ENCODE measurements at places on chromosomes 2 and 18.

DNA sequence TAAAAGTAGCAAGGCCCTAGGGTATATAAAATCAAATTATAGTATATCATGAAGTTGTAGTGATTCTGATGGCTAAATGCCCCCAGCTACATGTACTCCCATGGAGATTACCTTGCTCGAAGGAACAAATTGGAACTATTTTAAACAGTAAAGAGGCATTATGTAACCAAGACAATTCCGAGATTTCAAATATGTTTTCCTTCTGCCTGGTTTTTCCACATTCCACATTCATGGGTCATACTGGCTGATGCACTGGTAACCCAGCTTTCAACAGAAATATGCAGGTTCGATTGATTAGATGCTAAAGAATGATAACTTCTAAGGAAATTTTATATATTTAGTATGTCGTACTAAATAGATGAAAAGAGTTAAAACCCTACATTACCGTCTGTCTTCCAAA lies 62.3 kb upstream of the MGAT4A start:
- DNase-seq, result no peak

DNA sequence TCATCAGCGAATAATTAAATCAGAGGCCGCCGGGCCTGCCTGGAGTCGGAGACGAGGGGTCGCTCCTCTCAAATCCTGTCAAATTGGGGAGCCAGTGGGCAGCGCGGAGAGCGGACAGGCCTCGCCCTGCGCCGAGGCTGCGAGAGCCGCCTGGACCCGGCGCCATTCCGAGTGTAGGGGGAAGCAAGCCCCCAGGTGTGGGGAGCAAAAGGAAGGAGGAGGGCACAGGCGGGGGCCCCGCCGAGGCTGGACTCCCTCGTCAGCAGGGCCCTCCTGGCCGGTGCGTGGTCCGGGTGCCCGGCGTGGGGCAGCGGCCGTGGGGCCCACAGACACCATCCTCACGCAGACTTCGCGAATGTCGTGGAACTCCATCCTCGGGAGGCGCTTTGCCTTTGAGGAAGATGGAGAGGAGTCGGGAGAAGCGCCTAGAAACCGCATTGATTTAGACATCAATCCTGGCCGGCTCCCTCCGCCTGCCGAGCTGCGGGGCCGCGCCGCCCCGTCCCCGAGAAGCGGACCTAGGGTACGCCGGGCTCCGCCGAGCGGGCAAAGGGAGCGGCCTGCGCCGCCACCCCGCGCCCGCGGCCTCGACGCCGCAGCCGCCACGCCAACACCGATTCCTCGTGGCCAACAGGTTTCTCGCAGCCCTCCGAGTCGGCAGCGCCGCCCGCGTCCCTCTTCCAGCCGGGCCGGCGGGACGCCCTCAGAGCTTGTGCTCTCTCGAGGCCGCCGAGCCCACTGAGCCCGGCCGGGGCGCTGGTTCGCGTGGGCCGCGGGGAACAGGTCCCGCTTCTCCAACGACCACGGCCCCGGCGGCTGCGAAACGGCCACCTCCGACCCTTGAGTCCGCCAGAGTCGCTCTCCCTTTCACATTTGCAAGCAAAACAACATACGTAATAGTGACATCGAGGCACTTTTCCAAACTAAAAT lies 6.7 kb upstream of the ONECUT2 start:
- no peak for DNase-seq

DNA sequence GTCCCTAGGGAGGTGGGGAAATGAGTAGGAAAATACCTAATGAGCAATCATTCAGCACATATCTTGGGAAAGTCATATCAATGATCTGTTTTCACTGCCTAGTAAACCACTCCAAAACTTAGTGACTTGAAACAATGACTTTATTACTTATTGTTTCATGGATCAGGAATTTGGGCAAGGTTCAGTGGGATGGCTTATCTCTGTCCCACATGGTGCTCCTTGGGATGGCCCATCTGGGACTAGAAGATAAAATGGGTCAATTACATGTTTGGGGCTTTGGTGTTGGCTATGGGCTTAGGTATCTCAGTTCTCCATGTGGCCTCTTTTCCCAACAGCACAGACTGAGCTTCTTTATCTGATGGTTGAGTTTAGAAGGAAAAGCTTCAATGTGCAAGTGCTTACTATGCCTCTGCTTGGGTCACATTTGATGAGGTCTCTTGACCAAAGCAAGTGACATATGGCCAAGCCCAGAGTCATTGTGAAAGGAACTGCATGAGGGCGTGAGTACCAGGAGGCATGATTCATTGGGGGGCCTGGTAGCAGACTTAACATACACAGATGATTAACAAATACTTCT lies 218.1 kb upstream of the TNP1 start:
- no peak for DNase-seq

DNA sequence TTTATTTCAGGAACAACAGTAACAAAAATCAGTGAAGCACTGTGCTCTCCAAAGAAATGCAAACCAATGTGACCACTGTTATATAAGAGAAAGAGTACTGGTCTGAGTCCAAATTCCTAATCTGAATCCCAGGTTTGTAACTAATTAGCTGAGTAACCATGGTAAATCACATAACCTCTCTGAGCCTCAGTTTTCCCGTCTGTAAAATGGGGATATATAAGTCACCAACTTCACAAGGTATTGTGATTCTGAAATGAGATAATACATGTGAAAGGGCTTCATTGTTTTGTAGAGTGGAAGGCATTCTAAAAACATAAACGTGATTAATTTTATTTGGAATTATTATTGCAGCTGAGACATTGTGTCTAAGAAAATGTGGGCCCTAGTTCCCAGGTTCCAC lies 91.3 kb upstream of the YPEL5 start:
- no peak for DNase-seq

DNA sequence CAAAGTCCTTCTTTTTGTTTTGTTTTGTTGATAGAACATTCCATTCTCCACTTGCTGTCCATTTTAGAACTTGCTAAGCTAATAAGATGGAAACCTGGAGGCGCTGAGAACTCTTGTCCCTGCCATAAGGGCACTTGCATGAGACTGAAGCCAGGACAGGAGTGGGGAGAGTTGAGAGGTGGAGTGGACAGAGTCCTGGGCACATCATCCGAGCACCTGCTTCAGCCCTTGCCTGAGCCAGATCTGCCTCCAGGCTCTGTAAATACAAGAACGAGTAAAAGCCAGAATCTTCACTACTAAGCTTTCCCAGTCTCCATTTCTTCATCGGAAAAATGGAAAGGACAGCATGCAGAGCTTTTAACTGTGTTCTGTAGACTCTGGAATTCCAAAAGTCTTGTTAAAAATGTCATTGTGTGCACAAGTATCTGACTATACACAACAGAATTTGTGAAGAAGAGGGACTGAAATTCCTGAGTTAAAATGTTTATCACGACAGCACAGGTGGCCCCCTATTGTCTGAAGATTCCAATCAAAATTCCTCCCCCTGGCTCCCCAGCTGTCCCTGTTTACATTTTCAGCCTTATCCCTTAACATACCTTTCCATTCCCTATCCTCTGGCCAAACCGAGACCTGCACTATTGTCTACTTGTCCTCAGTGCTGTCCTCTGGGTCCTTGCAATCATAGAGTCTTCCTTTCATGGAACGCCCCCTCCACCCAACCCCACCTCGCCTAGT lies 498.2 kb upstream of the TNP1 start:
- DNase-seq, result no peak

GRCh38 chr2:132503701-132504100 lies 87.1 kb downstream of the GPR39 start:
- no peak for DNase-seq

GRCh38 chr2:164438490-164439205 lies 182.6 kb downstream of the GRB14 start:
- no peak for DNase-seq

- peak; percentile 54 for DNase-seq
Observed at GRCh38 chr2:119255760-119256581, 32.3 kb downstream of the STEAP3 start.

DNA sequence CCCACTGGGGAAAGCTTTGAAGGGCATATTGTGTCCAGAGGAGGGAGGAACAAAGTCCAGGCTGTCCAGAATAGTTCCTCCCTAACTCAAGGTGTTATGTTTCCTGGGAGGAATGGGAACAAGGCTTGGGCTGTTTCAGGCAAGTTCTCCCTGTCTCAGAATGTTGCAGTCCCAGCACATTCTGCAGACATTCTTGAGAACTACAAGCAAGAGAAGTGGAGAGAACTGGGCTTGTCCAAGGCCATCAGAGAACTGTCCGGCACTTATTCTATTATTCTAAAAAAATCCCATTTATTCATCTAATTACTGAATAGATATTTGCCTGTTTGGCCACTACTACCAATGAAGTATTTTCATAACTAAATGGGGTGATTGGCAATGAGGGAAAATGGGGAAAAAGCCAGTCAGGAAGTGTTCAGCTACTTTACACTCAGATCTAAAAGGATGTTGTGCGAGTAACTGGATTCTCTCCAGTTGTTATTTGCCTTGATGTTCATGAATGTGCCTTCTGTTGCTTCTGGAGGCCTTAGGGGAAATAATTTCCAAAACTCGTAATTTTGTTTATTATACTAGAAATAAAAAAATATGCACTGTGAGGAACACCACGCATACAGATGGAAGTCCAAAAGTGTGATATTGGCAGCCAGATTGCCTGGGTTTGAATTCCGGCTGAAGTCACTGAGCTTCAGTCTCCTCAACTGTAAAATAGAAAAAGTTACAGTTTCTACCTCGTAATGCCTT lies 300.1 kb upstream of the RND3 start:
- no peak for DNase-seq

GRCh38 chr2:226993171-226993570 lies 157.3 kb downstream of the RHBDD1 start:
- DNase-seq, result no peak

DNA sequence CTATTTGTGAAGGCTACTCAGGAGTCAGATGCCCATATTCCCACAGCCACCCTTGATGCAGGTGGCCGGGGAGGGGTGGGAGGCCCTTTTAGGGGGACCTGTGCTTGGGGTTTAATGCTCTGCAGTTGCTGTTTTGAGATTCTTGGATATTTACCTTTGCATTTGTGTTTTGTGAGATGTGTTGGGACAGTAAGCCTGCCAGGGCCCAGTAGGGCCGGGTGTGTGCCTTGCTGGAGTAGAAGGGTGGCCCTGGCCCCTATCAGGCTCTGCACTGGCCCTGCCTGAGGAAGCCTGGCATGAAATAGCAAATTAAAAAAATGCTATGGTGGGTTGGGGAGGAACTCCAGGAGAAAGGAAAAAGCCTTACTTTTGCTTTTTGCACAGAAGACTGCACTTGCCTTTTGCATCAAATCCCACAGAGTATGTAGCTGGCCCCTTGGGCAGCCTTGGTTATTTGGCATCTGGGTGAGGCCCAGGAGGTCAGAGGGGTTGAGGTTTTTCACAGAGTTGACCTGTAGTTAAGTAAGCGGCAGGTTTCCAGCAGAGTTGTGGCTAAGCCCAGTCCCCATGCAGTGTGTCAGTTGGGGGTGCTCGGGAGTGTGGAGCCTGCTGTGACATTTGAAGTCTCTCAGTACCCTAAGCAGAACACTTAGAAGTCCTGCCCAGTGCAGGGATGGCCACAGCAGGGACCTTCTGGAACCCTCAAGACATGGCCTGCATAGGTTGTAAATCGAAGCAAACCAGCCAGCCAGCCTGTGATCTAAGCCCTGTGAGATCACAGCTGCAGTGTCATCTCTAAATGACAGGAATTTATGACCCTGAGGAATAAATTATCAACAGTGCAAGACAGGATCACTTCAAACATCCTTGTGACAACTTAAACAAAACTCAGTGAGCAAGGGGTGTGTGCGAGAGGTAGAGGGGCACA lies 68.8 kb downstream of the SH3RF3 start:
- DNase-seq, result no peak

GRCh38 chr2:195489101-195489500 lies 167.9 kb upstream of the SLC39A10 start:
- no peak for DNase-seq

GRCh38 chr2:28754321-28754720 lies 2.7 kb downstream of the PPP1CB start:
- DNase-seq, result no peak

DNA sequence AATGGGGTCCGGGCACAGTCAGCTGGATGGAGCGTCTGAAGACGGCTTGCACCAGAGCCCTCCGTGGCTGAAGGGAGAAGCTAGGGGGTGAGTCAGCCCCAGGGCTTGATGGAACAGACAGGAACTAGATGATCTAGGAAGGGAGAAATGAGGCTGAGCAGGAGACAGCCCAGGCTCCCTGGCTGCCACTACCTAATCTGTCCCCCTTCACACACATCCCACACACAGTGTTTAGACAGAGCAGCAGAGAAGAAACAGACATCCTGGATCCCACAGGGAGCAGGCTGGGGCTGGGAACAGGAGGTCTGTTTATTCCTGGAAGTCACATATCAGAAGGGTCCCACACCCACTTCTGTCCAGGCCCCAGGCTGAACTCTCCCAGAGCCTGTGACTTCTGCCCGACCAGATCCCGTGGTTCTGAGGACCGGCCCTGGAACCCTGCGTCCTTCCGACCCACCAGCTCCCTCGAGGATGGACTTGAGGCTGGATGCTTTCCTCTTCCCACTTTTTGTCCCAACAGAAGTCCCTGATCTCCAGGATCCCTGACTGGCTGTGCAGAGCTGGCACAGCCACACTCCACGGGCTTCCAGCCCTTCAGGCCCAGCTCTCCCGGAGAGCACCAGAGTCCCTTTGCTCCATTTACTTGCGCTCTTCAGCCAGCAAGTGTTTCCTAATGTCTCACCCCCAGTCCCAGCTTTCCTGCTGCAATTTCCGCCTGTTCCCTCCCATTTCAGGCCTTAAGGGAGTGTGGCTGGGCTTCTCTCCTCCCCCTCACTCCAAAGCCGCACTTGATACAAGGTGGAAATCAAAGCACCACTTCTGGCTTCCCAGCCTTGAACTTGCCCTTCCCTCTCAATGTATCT lies 1.5 kb upstream of the GPBAR1 start:
- DNase-seq, result no peak

GRCh38 chr2:236359426-236360045 lies 95.3 kb upstream of the ASB18 start:
- no peak for DNase-seq

GRCh38 chr2:61585383-61585782 lies 47.2 kb upstream of the XPO1 start:
- no peak for DNase-seq

DNA sequence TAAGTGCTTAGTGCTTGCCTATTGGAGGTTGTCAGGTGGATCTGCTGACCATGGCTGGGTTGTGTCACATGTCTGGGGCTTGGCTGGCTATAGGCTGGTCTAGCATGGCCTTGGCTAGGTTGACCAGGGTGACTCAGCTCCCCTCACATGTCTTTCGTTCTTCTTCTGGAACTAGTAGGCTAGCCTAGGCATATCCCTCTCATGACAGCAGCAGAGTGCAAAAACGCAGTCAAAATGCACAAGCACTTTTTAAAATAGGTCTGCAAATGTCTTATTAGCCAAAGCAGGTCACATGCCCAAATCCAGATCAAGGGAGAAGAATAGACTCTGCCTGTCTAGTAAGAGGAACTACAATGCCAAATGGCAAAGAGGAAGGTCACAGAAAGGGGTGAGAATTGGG lies 179.7 kb upstream of the ACVR2A start:
- no peak for DNase-seq

Measured in NCI-H2081 (cell line).